ENCODE measurements at places on chromosomes 7 and 10.

DNA sequence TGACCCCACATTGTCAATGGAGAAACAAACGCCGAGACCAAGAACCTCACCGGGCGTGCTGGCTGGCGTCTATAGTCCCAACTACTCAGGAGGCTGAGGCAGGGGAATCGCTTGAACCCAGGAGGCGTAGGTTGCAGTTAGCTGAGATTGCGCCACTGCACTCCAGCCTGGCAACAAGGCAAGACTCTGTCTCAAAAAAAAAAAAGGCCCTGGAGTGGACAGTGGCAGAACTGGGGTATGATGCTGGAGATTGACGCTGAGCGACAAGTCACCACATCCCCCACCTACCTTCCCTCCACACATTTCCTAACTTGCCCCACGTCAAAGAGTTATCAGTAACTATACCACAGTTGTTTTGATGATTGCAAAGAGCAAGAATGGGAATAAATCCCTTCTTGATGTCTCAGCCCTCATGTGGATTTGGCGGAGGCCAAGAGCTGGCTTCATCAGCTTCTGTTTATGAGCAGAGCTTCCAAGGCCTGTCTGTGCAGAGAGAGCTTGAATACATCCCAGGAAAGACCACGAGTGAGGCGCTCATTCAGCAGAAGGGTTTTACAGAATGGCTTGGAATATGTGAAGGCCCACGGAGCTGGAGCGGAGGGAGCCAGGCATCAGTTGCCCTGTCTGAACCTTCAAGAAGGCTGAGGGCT is 28.0 kb upstream of the TNS3 start:
- DNase-seq: no peak

DNA sequence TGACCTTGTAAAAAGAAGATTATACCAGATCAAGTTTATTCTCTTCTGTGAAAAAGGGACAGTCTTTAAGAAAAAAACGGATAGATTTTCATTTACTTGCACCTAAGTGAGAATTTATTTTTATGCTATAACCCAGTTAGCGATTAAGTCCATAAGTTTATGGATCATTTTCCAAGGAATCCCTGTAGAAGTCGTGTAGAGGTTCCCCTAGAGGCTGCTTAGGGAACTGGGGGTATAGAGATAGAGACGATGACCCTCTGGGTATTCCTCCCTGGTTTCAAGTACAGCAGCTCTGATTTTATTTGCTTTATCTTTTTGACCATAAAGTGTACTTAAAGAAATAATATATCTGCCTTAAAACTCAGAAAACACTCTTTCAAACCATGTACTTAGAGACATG is 648.4 kb upstream of the LRRTM3 start:
- no peak for DNase-seq

DNA sequence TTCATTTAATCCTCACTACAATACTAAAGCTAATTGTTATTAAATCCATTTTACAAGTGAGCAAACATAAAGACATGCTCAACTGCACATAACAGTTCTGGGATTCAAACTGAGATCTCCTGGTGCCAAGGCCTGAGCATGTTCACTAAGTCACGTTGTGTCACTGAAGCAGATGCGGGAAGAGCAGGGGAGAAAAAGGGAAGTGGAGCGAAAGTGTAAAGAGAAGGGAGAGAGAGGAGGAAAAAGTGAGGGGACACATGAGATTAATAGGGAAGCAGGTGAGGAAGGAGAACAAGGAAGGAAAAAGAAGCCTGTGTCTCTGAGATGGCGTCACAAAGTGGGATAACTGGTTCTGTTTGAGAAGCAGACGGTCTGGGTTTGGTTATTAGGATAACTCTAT is 38.9 kb upstream of the KAT6B start:
- DNase-seq: no peak

GRCh38 chr10:112243713-112244112 is 39.5 kb upstream of the TECTB start:
- DNase-seq: no peak

GRCh38 chr10:10642189-10642588 is 375.5 kb upstream of the CELF2 start:
- no peak for DNase-seq

GRCh38 chr10:121627876-121628581 is 29.8 kb upstream of the FGFR2 start:
- no peak for DNase-seq

- DNase-seq: no peak
These were observed 5.5 kb downstream of the SKIDA1 start for GRCh38 chr10:21519941-21520436.

DNA sequence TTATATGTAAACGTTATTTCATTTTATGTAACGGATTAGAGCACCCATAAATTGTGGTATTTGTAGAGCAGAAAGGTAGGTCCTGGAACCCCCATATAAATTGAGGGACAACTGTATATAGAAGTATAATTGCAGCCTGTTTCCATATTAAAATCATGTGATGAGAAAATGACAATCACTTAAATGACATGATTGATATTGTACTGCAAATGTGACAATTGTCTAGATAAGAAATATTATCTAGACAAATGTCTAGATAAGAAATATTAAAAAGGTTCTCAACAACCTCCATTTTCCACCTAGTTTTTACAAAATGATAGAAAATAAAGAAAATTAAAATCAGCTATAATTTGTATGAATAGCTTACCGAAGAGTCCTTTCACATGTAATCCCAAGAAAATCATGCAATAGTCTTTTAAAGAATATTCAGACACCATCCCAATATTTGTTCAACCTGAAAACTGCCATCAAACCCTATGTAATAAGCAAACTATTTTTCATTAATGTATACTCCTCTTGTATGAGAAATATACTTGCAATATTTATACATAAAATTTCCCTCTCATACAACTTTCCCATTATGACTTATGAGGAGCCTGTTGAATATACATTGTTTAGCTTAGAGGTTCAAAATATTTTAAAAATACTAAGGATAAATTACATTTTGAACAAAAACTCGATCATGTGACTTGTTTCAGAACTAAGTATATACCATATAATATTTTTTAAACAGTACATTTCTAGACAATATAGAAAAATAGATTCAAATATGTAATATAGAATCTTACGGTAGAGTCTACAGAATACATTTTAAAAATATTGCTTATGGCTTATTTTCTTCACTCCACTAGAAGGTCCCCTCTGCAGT is 153.2 kb downstream of the CRPPA start:
- no peak for DNase-seq

DNA sequence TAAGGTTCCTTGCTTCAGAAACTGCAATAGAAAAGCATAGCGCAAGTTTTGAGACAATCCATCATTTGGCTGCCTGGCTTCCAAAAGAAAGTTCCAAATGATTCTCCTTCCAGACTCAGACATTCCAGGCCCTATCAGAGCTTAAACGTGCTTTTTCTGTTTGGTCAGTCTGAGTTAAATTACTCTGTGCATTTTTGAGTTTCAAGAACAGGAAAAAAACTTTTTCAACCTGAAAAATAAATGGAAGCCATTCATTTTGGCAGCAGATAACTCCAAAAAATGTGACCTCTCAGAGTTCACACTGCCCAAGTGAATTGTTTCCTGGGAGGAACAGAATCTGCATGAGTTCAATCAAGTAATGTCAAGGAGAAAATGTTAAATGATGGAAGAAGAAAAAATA is 354.2 kb downstream of the CXCL12 start:
- DNase-seq: no peak

GRCh38 chr7:123748734-123749536 is at the start of gene WASL:
TSS of gene WASL (minus strand) at chr7:123749003. CDS start at chr7:123748734, 269 bp downstream.
- peak; percentile 73 for DNase-seq

DNA sequence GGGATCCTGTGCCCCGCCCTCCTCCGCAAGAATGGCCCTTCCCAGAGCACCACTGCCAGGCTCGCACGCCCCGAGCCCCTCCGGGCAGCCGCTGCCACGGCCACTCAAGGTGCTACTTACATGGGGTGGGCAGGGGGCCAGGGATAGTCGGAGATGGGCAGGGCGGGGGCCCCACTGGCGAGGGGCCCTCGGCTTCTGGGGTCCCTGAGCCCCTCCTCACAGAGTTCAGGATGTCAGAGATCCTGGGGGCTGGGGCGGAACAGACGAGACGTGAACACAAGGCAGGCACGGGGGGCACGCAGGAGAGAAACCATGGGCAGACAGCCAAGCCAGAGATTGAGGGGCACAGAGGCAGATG is 25.6 kb downstream of the YKT6 start:
- DNase-seq: no peak

- DNase-seq: no peak
These were observed 109.0 kb upstream of the VIPR2 start for GRCh38 chr7:159253657-159254056.

GRCh38 chr10:113945075-113945686 is 90.7 kb downstream of the NHLRC2 start:
- DNase-seq: no peak

DNA sequence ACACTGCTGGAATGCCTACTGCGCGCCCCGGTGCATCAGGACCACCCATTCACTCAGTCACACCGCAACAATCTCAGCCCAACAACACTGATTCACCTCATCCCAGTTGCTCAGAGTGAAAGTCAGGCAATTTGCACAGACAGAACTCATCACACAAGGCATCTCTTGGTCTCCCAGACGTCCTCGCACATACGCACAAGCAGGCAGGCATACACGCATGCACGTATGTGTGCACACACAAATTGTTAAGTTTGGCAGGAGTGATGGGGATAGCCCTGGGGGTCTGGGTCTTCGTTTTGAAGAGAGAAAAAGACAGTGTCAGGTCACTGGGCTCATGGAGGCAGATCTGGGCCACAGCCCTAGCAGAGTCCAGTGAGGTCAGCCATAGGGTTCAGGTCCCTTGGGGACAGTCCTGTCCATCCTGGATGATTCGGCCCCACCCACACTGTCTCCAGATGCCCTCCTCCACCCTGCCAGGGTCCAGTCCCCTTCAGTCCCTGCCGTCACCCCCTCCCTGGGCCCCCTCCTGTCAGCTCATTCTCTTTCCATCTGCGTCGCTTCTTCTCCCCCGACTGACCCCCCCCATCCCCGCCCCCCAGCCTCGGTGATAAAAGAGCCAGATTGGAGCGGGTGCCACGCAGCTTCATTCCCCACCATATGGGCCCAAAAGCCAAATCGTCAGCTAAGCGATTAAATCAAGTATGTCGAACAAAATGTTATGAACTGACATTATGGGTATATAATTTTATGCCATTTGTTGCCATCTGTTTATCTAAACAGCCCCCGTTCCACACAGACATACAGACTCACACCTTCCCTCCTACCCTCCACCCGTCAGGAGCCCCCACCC is 48.5 kb upstream of the SLF2 start:
- no peak for DNase-seq

- DNase-seq: peak; percentile 66
These were observed 98.4 kb upstream of the PODXL start for GRCh38 chr7:131654668-131655326.

DNA sequence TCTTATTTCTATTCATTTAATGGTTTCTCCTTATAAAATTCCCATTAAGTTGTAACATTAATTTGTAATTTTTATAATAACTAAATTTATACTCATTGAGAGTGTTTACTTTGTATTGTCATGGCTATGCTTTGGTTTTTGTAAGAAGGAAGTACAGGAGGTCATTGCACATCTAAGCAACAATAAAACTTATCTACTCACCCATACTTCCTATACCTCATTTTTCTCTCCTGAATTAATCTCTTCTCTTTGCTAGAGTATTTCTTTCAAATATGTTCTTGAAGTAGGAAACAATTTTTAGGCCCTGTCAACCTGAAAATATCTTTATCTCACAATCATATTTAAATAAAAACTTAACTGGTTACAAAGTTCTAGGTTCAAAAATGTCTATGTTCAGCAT is 95.4 kb upstream of the WDR11 start:
- DNase-seq: no peak

DNA sequence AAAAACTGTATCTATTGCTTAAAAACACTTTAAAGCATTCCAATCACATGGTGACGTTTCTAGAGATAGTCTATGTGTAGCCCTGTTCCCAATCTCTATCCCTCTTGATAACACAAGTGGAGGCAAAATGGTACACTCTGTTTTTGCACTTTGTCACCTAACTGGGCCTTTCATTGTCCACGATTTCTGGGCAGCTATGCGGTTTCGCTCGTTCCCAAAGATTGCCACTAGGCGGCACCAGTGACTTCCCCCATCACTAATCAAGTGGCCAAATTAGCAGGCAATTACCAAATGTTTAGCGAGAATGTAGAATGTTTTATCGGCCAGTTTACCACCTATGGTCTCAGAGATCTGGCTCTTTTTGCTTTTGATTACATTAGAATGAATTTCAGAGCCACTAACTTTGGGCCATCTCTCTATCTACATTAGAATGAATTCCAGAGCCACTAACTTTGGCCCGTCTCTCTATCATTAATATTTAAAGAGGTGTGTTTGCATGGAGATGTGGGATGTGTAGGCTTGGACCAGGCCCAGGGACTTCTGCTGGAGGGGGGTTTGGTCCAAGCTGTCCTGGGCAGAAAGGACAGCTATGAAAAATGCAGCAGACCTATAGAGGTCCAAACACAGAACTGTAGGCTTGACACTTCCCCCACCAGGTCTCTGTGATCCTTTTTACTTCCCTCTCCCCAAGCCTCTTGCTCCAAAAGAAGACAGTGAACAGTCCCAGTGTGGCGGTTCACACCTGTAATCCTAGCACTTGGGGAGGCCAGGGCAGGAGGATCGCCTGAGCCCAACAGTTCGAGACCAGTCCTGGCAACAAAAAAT is 90.1 kb downstream of the EPC1 start:
- peak; percentile 48 for DNase-seq

- no peak for DNase-seq
These were observed 569.4 kb downstream of the HTR7 start for GRCh38 chr10:90288391-90288933.

GRCh38 chr7:16014031-16014430 is 327.5 kb upstream of the MEOX2 start:
- no peak for DNase-seq

GRCh38 chr10:90977855-90978486 is 57.1 kb upstream of the ANKRD1 start:
- DNase-seq: no peak

GRCh38 chr10:97128516-97129154 is 57.1 kb downstream of the SLIT1 start:
- DNase-seq: no peak

- DNase-seq: no peak
These were observed 186.9 kb downstream of the ELFN1 start for GRCh38 chr7:1856888-1857441.

- no peak for DNase-seq
These were observed 413.5 kb downstream of the NRG3 start for GRCh38 chr10:82288461-82288881.

DNA sequence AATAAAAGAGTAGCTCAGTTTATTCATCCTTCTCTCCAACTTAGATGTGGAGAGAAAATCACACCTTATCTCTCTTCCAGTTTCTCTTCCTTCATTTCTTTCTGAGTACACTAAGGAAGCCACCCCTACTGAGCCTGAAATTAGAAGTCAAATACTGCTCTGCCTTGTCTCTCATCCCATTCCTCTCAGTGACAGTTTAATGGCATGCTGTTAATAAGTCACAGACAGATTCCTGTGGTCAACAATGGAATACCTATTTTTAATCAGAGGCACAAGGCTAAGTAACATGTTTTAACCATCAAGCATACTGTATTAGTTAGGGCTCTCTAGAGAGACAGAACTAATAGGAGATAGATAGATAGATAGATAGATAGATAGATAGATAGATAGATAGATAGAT is 253.2 kb downstream of the HTR7 start:
- DNase-seq: no peak

- DNase-seq: no peak
These were observed 173.6 kb downstream of the CDCA7L start for GRCh38 chr7:21771906-21772610.

GRCh38 chr10:63477927-63478326 is 12.2 kb upstream of the JMJD1C start:
- DNase-seq: no peak

GRCh38 chr10:7424315-7424714 is 13.5 kb upstream of the SFMBT2 start:
- DNase-seq: no peak
